Stimulated activated CD8-positive, alpha-beta memory T cell treated with anti-CD3 and anti-CD28 coated beads, Interleukin-4, amount 100 ng/mL, for 1 hour (primary cell): ENCODE measurements at places on chromosomes 6 and 20.

GRCh38 chr20:37990571-37991151, 42.6 kb downstream of the TTI1 start:
- DNase-seq = peak; percentile 16

DNA sequence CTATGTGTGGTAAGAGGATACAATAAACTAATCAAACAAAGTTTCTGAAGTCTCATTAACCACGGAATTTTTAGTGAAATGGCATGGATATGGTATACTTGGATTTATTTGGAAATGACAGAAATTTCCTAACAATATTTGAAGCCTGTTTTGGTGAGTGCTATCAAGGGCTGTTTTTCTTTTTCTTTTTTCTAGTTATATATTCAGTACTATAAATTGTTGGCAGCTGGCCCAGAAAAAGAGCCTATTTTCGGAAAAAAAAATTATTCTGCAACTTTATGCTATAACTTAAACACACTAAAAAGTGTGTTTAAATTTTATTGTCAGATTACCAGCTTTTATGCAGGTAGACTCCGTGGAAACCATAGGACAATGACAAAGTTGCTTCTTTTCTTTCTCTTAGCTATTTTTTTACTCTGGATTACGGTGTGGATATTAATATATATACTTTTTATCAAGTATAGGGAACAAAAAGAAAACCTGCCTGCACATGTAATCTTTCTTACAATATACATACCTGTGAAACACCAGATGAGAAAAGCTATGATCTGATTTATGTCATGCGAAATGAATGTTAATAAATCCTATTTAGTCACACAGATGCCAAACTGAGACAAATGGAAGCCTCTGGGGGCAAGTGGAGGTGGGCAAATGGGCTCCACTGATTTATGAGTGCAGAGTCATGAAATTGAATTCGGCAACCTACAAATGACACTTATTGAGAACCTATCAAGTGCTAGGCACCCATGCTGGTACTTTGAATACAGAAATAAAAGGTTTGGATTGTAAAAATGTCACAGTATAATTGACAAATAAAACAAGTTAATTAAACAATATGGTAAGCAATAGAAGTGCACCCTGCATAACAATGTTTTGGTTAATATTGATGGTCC, 919.5 kb upstream of the FLRT3 start:
- DNase-seq = no peak

- DNase-seq = no peak
These were observed 46.2 kb upstream of the BCLAF1 start for GRCh38 chr6:136335736-136336363.

- DNase-seq = no peak
These were observed 103.3 kb downstream of the ANKS1A start for GRCh38 chr6:34992376-34992775.

- DNase-seq = peak; percentile 30
These were observed 11.3 kb downstream of the NFATC2 start for GRCh38 chr20:51531141-51531710.

- no peak for DNase-seq
These were observed 464.6 kb downstream of the CDKAL1 start for GRCh38 chr6:20998748-20999448.

- no peak for DNase-seq
These were observed 183.7 kb downstream of the SYNE1 start for GRCh38 chr6:152453421-152453820.

GRCh38 chr20:50380697-50381040, 129.5 kb upstream of the PTPN1 start:
- DNase-seq = no peak

DNA sequence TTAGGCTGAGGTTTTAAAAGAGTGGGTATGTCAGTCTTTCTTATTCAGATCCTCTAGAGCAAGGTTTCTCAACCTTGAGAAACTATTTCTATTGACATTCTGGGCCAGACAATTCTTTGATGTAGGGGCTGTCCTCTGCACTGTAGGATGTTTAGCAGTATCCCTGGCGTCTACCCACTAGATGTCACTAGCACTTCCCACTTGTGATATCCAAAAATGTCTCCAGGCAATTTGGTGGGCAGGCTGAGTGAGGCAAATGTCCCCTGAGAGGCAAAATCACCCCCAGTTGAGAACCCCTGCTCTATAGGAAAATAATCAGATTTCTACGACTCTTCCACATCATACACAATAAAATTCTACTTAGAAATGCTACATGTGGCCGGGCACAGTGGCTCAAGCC, 7.7 kb upstream of the ZKSCAN8 start:
- no peak for DNase-seq

DNA sequence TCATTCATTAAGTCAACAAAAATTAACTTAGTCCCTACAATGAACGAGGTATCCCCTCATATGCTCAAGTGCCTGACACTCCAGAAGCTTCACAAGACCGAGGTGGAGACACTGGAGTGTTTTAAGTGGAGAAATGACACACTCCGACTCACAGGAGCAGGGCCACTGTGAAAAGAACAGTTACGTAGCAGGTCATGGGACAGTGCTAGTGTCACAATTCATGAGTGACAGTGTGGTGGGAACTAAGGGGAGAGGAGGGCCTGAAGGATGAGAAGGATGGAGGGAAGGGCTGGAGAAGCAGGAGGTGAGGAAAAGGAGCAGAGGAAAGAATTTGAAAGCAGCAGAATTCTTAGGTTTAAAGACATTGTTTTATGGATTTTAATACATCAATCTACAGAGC, 1.3 kb upstream of the HLA-A start:
- DNase-seq = no peak

DNA sequence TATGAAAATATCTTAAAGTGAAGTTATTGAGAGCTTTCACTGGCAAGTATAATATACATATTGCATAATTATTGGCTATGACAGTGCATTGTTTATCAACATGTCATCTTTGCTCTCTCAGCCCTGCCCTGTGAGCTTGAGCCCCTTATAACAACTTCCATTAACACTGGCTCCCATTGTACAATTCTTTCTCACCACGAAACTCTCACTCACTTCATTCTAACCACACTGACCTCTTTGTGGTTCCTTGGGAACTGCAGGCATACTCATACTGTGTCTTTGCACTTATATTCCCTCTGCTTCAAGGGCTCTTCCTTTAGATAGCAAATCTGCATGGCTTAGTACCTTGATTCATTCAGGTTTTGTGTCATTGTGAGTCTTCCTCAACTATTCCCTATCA, 411.8 kb downstream of the CDKAL1 start:
- DNase-seq = no peak

- DNase-seq = no peak
These were observed 17.8 kb upstream of the ASF1A start for GRCh38 chr6:118876198-118876597.

DNA sequence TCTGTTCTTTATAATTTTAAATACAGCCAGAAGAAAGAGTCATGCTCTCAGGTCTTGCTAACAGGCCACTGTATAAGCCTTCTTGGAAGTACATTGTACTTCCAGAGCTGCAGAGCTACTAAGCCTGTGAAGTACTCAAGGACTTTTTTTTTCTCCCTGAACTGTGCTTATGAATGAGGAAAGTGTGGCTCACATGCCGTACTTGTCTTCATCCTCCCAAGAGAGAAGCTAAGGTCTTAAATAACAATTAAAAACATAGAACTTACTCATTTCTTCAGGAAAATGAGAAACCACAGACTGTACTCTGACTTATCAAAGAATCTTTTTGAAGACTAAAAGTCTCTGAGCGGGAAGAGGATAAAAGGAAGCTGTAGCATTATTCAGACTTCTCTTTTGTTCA, 218.3 kb downstream of the HTR1B start:
- DNase-seq = no peak

- DNase-seq = no peak
These were observed 19.7 kb upstream of the HLA-DRB1 start for GRCh38 chr6:32609391-32609730.

DNA sequence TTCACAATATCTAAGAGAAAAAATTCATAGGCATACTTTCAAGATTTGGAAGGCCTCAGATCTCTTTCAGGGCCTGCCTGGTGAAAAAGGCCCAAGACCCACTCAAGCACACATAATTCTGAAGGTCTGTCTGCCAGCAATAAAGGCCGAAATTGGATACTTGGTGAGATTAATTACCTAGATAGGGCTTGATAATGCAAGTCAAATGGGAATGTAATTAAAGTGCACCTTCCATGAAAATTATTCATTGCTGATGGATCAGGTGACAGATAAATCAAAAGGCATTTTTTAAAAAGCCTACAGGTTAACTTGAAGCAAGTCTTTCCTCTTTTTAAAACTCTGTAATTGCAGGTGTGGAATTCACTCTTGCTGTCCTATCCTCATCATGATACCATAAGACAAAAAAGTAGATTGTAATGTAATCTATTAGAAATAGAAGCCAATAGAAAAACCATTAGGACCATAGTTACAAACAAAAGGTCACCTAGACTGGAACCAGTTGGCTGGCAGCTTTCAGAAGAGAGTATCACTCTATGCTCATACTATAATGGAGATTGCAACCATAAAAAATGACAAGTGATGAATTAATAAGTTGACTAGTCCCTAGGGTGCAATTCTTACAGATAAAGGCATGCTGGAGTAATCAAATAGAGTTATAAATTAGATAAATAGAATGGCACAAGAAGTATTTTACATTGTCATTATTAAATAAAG, 77.3 kb downstream of the EPHA7 start:
- no peak for DNase-seq

GRCh38 chr6:24859608-24860200, 61.0 kb upstream of the ARMH2 start:
- no peak for DNase-seq

DNA sequence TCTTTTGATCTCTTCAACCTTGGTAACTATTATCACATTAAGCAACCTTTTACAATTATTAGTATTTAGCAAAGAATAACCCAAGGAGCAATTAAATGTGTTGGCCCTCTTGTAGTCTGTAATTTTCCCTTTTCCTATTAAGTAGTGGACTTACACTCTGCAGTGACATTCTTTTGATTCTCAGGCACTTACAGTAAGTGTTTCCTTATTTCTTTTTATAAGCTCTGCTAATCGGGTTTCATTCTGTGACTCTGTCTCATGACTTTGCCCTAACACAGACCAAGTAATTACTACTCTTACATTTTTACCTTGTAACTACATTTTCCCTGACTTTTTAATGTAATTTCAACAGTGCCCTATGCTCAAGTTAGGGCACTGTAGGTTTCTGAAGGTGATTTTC, 104.0 kb upstream of the EPHA7 start:
- no peak for DNase-seq

- DNase-seq = no peak
These were observed 840.8 kb downstream of the TBC1D32 start for GRCh38 chr6:120493505-120493904.
